ENCODE measurements at places on chromosomes 5 and 9.

- DNase-seq, result peak; percentile 90
Measured at GRCh38 chr5:65481635-65482295, at the start of gene ADAMTS6. ADAMTS6 (minus strand) TSS chr5:65481920; CDS start chr5:65473673, 8,247 bp downstream.

DNA sequence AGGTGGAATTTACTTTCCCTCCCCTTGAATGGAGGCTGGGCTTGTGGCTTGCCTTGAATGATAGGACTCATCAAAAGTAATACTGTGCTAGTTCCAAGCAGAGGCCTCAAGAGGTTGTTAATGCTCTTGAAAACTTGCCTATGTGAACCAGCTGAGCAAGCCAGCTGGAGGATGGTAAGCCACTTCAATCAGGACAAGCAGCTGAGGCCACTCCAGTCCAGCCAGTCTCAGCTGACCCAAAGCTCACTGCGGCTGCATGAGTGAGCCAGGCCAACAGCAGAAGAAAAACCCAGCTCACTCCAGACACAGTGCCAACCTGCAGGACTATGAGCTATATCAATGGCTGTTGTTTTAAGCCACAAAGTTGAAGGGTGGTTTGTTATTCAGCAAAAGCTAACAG lies 182.8 kb downstream of the MCTP1 start:
- DNase-seq, result peak; percentile 1

- no peak for DNase-seq
Measured at GRCh38 chr5:42655982-42656650, 100.5 kb upstream of the CCDC152 start.

- DNase-seq, result no peak
Measured at GRCh38 chr5:162323466-162323865, 255.9 kb downstream of the GABRG2 start.

DNA sequence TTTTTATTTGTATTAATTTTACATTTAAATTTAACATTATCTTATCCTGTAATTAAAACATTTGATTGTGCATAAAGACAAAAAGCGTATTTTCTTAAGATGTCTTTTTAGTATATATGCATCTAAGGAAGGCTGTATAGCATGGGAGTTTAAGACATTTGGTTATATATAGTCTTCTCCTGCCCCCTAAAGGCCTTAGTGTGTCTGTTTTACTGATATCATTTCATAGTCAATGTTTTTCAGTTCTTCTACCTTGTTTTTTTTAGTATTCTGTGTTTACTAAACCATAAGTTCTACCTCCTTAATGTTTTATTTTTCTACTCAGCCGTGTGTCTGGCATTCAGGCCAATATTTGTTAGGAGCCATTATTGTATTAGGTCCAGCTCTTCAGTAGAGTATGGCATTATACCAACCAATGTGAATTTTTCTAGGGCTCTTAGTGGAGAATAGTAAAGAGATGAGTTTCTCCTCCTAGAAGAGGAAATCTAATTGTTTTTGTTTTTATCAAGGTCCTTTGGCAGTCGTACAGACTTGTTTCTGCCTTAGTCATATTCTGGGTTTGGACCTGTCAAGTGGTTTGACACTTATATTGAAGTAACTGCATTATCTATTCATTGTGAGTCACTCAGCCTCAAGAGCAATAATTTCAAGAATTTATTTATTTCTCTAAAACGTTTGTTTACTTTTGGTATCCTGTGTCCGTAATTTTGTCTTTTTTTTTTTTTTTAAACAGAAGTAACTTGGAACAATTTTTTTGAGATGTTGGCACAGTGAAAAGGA lies 74.8 kb downstream of the SLF1 start:
- peak; percentile 38 for DNase-seq

DNA sequence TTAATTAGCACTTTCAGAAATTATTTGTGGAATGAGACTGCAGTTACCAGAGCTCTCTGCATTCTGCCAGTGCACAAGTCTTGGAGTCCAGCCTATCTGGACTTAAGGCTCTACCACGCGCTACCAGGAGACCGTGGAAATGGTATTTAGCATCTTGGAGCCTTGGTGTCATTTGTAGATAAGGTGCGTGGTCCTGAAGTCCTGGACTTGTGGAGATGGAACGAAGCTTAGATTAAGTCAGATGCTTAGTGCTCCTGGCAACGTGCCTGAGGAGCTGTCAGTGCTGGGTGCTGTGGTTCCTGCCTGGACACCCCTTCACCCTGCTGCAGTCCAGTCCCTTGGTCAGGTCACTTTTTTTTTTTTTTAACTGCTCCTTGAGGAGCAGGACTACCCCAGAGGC lies 59.7 kb downstream of the RCL1 start:
- DNase-seq, result no peak

DNA sequence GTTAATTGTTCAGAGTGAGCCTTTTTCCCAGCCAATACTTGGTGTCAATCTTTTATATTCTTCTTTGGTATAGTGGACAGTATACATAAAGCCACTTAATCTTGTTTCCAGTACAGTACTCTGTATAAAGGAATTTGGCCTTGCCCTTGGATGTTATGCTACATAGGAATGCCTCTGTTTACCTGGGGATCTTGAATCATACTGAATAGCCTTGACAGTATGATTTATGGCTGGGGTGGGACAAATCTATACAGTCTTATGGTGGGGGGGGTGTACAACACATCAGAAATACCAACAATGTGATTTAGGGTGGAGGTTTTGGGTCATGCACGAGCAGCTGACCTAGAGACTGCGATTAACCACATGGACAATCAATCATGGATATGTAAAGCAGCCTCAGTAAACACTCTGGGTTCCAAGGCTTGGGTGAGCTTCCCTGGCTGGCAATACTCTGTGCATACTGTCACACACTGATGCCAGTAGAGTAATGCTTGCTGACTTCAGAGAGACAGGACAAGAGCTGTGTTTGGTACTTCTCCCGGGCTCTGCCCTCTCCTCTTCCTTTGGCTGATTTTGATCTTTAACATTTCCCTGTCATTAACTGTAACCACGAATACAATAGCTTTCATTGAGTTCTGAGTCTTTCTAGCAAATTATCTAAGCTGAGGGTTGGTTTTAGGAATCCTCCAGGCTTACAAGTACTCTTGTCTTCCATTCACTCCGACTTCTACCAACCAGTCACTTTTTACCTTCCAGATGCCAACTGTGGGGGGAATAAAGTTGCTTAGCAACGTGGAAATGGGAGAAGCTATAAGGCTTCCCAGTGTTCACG lies 84.6 kb downstream of the IARS1 start:
- no peak for DNase-seq

GRCh38 chr5:112923988-112924387 lies 2.0 kb upstream of the REEP5 start:
- DNase-seq, result no peak

DNA sequence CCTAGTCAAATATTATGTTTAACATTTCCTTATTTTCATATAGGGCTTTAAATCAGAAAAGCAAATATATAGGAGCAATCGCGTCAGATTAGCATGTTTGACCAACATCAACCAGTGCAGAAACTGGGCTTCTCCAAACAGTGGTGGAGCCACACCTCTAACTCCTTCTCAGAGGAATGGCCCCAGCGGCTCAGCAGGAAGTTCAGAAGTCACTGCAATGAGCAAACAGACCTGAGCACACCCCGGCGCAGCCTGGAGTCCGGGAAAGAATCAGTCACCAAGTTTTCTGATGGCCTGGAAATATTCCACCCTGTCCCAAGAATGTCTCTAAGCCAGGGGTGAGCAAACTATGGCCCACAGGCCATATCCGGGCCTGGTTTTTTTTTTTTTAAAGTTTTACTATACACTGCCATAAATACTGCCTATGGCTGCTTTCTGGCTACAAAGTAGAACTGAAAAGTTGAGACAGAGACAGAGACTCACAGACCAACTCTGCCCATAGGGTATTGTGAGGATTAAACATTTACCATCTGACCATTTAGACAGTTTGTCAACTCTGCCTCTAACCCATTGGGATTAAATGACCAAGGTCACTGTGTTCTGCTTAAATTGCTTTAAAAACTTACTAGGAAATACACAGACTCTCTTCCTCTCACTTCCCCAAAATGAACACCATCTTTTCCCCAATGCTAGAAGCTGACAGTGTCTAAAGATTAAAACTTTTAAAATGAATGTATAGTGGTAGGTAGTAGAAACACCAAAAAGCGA lies 5.4 kb downstream of the GOLM1 start:
- DNase-seq, result no peak

DNA sequence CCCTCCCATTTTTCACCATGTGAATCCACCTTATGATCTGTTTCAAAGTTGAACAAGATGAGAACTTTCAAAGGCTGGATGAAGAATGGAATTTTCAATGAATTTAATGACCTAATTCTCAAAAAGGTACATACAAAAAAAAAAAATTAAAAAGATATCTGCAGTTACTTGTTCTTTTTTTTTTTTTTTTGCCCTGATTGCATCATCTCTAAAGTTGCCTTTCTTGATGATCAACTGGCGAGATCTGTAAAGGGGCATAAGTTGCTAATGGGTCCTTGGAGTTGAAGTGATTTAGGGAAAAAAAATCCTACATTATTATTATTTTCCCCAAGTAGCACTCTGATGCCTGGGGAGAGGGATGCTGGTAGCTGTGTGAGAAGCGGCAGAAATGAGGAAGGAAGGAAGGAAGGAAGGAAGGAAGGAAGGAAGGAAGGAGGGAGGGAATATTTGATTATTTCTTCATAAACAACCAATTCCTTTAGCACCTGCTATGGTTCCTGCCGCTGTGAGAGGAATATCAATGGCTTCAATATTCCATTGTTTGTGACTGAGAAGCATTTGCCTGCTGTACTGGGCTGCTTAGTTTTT lies 48.8 kb upstream of the CD180 start:
- no peak for DNase-seq

DNA sequence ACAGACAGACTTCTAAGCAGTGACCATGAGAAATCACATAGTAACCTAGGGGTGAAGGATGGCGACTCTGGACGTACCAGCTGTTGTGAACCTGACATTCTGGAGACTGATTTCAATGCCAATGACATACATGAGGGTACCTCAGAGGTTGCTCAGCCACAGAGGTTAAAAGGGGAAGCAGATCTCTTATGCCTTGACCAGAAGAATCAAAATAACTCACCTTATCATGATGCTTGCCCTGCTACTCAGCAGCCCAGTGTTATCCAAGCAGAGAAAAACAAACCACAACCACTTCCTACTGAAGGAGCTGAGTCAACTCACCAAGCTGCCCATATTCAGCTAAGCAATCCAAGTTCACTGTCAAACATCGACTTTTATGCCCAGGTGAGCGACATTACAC lies 38.0 kb upstream of the CCDC152 start:
- DNase-seq, result no peak

- no peak for DNase-seq
Measured at GRCh38 chr5:138943599-138944173, 68.6 kb upstream of the LRRTM2 start.

DNA sequence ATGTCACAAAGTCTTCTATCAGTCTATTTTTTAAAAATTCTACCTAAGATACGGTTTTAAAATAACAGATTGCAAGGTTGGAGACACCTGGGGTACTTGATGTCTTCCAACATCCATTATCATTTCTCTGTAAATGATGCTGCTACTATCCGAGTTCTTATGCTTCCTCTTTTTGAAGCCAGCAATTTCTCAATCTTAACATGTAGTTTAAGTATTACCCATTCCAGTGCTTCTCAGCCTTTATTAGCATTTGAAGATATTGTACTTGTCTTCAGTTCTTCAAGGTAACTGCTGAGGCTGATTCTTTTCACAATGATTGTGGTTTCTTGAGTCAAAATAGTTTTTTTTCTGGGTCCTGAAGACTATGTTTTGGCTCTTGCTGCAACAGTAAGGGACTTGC lies 96.4 kb upstream of the SELENOP start:
- DNase-seq, result no peak

GRCh38 chr5:134637116-134637721 lies 4.6 kb upstream of the SAR1B start:
- DNase-seq, result no peak

- DNase-seq, result no peak
Measured at GRCh38 chr5:171309276-171310211, 496 bp downstream of the TLX3 start.

DNA sequence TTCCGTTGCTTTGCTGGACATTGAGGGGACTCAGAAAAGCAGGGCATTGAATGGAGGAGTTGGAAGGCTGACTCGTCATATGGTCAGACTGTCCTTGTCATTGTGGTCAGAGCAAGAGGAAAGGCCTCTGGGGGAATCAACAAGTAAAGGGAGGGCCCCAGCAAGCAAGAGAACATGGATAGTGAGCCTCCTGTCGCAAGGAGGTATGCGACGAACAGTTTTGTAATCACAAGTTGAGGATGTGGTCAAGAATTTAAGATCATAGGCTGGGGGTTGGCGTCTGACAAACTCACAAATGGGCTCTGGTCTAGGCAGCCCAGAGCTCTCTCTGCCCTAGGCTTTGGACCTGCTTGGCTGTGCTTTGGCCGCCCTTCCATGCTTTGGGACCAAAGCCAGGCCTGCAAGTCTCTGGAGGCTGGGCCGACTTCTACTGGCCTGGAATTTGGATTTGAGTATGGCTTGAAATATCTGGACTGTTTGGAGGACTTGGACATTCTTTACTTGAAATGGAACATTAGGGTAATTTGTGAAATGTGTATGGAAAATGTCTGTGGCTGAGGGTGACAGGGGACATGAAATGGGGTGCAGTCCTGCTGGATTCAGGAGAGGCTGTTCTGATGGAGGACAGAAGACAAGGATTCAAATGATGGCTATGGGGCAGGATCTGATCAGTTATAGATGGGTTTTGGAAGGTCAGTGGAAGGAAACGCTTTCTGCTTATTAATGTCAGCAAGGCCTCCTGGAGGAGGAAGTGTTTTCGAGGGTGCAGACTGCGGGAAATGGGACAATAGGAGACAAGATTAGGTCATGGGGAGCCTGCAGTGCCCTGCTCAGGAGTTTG lies 19.2 kb upstream of the NDST1 start:
- no peak for DNase-seq

DNA sequence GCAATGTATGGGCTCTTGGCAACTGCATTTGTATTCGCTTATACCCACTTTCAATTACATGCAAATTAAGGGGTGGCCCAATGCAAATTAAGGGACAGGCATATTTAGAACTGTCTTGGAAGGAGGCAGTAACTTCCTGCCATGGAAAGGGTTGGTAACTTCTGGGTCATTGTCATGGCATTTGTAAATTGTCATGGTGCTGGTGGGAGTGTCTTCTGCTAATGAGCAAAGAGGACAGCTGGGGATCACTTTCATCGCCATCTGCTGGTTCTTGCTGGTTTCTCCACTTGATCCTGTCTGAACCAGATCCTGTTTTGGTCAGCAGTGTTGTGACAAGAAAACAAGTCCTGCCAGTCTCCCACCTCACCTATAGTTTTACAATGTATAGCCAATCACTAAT lies 23.3 kb upstream of the UGT3A2 start:
- no peak for DNase-seq

GRCh38 chr9:92669527-92669889 lies 423 bp downstream of the IPPK start:
- DNase-seq, result peak; percentile 5

- no peak for DNase-seq
Measured at GRCh38 chr9:89496645-89497256, 1.2 kb downstream of the SEMA4D start.

DNA sequence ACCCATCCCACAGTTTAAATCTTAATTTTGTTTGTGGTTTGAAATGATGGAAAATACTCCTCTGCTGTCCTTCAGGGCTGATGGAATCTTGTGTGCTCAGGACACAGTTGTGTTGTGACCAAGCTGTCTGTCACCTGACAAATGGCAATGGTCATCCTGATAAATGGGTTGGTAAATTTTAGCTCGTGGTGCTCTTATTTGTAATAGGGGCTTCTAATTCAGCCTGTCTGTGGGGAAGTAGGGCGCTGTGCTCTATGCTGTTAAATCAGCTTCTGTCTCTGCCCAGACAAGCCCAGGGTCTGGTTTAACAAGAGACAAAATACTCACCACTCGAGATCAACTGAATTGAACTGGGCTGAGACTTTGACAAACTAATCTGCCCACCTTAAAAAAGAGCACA lies 4.5 kb downstream of the LRRTM2 start:
- no peak for DNase-seq
